HFF-Myc (cell line): ENCODE measurements at places on chromosomes 13 and 19.

GRCh38 chr13:103250071-103250470, 183.9 kb upstream of the SLC10A2 start:
- no peak for DNase-seq

GRCh38 chr13:41427666-41428065, 29.7 kb upstream of the RGCC start:
- no peak for DNase-seq

GRCh38 chr19:16034958-16035560, 41.2 kb upstream of the TPM4 start:
- DNase-seq: no peak

GRCh38 chr13:71087432-71087831, 779.6 kb downstream of the DACH1 start:
- no peak for DNase-seq

DNA sequence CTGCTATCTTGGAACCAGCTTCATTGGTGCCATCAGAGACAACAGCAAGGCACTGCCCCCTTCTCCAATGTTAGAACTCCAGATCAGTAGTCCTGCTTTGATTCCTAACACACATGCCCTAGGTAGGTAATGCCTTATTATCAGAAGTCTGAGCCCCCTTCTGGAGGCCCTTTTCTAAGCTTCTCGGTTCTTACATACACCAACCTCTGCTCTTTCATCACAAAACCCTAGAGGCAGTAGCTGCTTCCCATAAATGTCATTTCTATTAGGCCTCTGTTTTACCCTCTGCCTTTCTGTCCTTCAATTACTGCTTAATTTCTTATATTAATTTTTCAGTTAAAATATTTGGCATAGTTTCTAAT, 65.3 kb upstream of the KLHL1 start:
- DNase-seq: no peak

DNA sequence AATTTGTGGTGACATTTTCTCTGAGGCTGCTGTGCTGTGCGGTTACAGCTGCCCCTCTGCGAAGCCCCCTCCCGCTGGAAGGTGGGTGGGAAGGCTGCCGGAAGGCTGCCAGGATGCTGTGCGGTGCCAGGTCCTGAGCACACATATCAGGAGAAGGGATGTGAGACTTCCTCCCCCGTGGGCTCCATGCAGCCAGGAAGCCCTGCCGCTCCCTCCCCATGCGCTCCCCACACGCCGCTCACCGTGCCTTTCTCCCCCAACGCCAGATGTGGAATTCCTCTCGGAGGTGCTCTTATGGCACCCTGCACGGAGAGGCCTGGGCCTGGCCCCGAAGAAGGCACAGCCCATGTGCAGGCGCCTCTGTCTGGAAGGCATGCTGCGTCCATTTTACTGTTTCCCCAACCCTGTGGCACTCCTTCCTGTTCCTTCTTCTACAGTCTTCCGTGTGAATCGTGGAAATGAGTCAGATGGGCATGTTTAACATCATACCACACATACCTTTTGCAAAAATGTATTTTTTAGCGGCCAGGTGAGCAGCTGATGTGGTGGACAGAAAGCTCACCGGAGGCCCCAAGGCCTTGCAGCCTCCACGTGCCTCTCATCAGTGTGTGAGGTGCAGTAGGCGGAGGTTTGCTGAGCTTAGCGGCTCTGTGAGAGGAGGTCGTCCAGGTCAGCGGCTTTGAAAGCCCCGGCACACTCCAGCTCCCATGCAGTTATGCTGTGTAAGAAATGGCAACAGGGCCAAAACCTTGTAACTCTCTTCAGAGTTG, 88.0 kb downstream of the ATP11A start:
- DNase-seq: no peak

DNA sequence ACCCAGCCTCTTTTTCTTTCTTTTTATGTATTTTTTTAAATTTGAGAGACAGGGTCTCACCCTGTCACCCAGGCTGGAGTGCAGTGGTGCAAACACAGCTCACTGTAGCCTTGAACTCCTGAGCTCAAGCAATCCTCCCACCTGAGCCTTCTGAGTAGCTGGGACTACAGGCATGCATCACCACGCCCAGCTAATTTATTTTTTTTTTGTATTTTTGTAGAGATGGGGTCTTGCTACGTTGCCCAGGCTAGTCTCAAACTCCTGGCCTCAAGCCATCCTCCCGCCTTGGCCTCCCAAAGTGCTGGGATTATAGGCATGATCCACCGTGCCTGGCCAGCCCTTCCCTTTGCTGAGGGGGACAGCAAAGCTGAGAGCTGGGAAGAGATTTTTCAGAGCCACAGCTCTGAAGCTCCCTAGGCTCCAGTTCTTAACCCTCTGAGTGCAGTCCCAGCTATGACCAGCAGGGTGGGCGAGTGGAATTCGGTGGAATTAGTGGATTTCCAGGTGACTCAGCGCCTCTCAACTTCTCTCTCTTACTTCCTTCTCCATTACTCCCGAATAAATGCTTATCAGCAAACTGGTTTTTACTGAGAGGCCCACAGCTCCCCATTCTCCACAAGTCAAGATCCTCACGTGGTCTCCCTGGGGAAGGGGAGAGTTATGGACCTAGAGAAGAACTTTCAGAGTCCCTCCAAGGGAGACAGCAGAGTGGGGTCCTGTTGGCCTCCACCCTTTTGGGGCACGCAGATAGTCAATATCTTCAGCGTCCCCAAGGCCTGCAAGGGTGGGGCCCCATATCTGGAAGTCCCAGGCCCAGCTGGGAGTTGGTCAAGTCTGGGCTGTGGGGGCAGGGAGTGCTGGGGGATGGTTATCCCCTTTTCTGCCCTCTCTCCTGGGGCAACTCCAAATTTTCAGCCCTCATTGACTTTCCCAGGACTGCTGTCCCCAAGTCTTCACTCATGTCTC, 1.2 kb downstream of the BLVRB start:
- peak; percentile 87 for DNase-seq

- no peak for DNase-seq
These were observed 72.3 kb downstream of the GPR12 start for GRCh38 chr13:26688286-26688685.

DNA sequence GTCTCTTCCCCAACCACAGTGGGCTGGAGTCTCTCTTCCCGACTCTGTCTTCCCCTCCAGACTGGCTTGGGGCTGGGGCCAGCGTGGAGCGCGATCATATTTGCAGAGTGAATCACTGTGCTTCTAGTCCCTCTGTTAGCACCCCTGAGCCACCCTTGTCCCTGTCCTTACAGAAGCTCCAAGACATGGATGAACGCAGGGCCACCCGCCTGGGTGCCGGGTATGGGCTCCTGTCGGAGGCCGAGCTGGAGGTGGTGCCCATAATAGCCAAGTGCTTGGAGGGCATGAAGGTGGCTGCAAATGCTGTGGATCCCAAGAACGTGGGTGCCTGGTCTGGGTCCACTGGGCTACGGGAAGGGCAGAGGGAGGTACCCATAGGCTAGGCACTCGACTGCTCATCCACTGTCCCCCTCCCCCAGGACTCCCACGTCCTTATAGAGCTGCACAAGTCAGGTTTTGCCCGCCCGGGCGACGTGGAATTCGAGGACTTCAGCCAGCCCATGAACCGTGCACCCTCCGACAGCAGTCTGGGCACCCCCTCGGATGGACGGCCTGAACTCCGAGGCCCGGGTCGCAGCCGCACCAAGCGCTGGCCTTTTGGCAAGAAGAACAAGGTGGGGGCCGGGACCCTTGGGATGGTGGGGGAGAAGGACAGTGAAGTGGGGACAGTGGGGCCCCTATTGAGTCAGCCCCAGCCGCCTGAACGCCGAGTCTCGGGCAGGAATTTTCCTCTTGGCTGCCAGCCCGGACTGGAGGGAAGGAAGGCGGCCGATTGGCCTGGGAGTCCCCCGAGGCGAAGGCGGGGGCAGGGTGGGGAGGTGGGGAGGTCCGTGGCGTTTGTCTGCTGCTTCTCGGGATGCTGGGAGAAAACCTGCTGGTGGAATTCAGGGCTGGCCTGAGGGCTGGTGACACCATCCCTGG, 5.2 kb downstream of the TRIP10 start:
- no peak for DNase-seq

DNA sequence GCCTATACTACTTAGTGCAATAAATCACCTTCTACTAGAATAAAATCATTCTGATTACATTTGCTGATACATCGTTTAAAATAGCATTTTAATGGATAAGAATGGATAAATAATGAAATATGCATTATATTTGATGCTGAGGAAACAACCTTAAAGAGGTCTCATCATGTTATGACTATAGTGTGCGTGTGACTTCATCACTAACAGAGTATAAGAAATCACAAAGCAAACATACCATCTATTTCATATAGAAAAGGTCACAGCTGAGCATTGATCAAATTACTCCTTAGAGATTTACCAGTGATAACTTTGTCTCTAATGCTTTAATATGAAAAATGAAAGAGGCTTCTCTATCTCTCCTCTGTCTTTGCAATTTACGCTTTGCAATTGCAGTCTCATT, 1620.3 kb upstream of the SLC10A2 start:
- no peak for DNase-seq

- DNase-seq: no peak
These were observed 12.3 kb downstream of the ZNF585A start for GRCh38 chr19:37160153-37160552.

DNA sequence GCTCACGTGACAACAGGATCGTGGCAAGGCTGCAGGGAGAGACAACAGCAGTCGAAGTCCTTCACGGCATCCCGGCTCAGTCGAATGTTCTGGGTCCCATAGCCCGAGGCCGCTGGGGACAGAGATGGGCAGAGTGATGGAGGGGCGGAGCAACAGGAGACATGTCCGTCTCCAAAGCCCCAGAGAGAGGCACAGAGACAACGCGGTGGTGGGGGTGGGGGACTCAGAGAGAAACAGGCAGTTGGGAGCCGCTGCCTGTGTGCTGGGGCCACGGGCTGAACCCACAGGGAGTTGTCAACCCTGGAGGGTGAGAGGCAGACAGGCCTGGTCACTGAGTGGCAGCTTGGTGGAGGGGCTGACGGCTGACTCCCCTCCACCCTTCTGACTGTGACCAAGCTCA, 20.4 kb downstream of the NOSIP start:
- DNase-seq: no peak

- peak; percentile 89 for DNase-seq
These were observed 63.0 kb upstream of the FLT1 start for GRCh38 chr13:28557725-28558520.

DNA sequence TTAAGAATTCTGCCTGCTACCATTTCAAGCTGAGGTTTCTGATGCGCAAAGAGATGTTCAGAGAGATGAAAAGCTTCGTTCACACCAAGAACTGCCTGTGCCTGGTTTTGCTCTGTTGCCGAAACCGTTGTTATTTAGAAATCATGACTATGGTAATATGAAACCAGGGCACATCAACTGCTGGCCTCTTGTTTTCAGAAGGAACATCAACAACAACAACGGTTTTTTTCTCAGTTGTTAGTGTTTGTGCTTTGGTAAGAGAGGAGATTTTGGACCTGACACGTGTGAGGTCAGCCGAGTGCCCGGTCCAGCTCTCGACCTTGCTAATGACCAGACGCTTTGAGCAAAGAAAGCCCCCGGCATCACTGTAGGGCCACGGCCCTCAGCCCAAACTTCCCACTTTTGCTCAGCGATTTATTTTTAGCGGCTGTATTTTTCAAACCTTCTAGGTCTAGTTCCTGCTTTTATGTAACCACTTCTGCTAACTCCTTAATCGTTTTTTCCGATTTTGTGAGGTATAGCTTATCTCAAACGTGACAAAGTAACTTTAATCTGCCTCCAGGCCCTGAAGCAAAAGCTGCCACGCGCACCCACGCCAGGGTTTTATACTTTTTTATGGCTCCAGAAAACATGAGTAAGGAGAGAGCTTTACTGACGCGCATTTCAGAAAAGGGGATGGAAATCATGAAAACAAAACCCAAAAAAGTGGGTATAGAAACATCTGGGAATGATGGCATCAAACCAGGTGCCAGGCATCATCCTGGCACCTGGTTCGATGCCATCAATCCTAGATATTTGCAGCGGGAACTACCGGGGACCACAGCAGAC, 42.0 kb downstream of the KLF2 start:
- no peak for DNase-seq

DNA sequence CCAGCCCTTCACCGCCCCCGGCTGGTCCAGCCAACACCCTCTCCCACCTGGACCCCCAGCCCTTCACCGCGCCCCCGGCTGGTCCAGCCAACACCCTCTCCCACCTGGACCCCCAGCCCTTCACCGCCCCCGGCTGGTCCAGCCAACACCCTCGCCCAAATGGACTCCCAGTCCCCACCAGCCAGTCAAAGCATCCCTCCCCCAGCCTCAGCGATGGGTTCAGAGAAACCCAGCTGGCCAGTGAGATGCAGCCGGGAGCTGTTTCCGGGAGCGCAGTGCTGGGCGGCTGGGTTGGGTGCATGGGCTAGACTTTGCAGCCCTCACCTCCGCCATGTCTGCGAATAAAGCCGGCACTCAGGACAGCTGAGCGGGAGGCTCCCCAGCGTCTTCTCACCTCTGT, 6.5 kb upstream of the CDC34 start:
- DNase-seq: no peak

DNA sequence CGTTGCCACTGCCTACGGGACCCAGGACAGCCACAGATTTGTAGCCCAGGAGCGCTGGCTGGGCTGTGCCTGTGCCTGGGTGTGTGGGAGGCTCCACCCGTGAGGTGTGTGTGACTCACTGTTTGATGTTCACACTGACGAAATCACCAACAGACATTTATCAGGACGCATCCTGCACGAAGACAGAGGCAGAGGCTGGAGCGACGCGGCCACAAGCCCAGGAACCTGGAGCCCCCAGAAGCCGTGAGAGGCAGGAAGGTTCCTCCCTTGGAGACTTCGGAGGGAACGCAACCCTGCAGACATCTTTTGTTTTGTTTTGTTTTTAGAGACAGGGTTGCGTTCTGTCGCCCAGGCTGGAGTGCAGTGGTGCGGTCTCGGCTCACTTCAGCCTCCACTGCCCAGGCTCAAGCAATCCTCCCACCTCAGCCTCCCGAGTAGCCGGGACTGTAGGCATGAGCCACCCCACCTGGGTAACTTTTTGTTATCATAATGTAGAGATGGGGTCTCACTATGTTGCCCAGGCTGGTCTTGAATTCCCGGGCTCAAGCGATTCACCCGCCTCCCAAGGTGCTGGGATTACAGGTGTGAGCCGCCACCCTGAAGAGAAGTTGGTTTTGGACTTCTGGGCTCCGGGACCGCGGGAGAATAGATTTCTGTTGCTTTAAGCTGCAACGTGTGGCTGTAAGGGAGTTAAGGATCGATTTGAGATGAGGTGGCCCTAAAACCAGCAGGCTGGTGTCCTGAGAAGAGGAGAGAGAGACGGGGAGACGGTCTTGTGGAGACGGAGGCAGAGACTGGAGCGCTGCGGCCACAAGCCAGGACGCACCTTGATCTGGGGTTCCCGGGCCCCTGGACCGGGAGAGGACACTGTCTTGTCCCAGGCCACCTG, 24.9 kb upstream of the WDR18 start:
- no peak for DNase-seq

DNA sequence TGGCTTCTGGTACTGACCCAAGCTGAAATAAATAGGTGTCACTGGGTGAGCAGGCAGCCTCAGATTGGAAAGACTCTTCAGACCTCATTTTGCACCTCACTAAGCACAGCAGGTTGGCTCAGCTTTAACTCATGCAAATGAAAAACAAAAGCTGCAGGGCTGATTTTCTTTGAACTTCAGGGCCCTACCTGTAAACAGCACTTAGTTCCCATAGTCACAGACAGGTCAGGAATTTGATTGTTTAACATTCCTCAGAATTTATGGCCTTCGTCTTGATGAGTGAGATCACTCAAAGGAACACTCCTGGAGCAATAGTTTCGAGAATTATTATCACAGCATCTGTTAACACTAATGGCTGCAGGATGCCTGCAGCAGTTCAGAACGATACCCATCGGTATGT, 718.5 kb downstream of the EFNB2 start:
- no peak for DNase-seq

GRCh38 chr19:55432241-55432959, 10.7 kb downstream of the SHISA7 start:
- DNase-seq: no peak
